ENCODE measurements at places on chromosomes 3 and 15. TPM values are rescaled to one million over a fixed set of nuclear protein-coding genes. Genes with fewer than 3 reads are reported as not detected.

The CSPG5 gene
- not detected for total RNA-seq

The SLC22A14 gene
- not detected for total RNA-seq

The MDFIC2 gene
- not detected for total RNA-seq

The ZNF385D gene
- total RNA-seq = 4.5 TPM

The ATP10A gene
- total RNA-seq = not detected

The CPNE4 gene
- total RNA-seq = not detected

The ITIH3 gene
- not detected for total RNA-seq

The KCNH8 gene
- not detected for total RNA-seq

The GXYLT2 gene
- total RNA-seq = 0.64 TPM

The IL5RA gene
- not detected for total RNA-seq

The MIX23 gene
- 33.9 TPM for total RNA-seq

The CD276 gene
- 51.8 TPM for total RNA-seq

The TNIK gene
- total RNA-seq = 7.3 TPM

The MYO1E gene
- total RNA-seq = 212 TPM

The ITIH1 gene
- total RNA-seq = not detected

The TRIM71 gene
- not detected for total RNA-seq

The IREB2 gene
- total RNA-seq = 11.9 TPM

The ALDH1A2 gene
- 2.3 TPM for total RNA-seq

Measured in mammary microvascular endothelial cell (primary cell).